ENCODE measurements at places on chromosomes 1 and 21.

GRCh38 chr1:42033629-42034028 is 114.9 kb upstream of the HIVEP3 start:
- DNase-seq, result no peak

GRCh38 chr1:87980494-87980893 is 651.8 kb downstream of the LMO4 start:
- DNase-seq, result no peak

GRCh38 chr1:116769561-116769977 is 15.3 kb downstream of the CD2 start:
- DNase-seq, result no peak

- DNase-seq, result no peak
Observed at GRCh38 chr1:67838180-67838910, 5.1 kb upstream of the GNG12 start.

GRCh38 chr1:41490911-41491310 is 6.4 kb upstream of the EDN2 start:
- DNase-seq, result no peak

Measured in epithelial cell of proximal tubule (primary cell).